ENCODE measurements at places on chromosomes 3 and 15.

DNA sequence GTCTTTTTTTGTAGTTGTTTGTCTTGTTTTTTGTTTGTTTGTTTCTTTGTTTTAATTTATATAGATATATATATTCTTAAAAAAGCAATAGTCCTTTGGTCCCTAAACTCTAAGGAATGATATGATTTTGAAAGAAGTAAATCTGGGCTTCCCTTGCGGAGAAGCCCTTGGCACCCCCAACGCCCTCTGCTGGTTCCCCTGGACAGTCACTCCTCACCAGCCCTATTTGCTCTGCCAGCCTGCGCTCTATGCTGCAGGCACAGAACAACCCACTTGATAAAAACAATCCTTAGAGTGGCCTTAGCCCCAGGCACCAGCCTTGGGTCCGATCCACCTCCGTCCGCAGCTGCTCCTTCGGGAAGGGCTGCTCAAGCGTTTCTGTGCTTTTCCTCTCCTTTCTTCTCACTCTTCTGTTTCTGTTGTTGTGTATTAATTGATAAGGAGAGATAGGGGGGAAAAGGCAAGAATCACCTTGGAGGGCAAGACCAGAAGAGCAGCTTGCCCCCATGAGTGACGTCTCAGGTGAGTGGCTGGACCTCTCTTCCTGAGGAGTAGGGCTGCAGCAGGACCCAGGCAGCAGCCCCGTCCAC is 13.7 kb upstream of the PARP6 start:
- peak; percentile 12 for DNase-seq

DNA sequence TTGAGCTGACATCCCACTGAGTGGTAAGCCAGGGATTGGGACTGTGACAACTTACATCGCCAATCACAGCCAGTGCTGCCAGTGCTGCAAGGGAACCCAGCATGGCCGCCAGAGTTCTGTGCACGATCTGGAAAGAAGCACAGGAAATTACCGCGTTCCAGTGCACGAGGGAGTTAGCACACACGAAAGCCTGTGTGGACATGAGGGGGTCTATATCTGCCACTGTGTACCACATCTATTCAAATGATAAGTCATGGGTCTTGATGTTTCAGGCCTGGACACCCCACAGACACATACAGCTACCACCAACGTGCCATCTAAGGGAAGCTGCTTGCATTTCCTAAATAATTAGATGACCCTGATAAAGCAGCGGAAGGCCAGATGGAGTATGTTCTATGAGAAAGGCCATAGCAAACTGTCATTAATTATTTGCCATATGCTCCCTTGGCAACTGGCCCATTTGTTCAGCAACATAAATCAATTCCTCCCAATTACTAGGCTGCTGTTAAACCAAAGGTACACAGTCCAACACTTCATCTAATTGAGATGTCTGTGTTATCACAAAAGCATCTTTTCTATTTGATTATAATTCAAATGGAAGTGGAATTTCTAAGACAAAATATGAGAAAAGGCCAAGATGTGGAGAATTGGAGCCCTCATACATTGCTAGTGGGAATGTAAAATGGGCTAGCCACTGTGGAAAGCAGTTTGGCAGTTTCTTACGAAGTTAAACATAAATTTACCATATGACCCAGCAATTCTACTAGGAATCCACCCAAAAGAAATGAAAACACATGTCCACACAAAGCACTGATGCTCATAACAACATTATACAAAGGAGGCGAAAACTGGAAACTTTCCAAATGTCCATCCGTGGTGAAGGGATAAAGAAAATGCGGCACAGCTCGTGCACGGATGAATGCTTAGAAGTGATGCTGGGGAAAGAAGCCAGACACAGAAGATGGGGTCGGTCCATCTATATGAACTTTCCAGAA is 108.3 kb downstream of the OCA2 start:
- DNase-seq, result no peak

- DNase-seq, result no peak
Measured at GRCh38 chr3:55333046-55333445, 154.1 kb downstream of the WNT5A start.

GRCh38 chr3:131553495-131554247 is 50.9 kb upstream of the MRPL3 start:
- DNase-seq, result no peak

DNA sequence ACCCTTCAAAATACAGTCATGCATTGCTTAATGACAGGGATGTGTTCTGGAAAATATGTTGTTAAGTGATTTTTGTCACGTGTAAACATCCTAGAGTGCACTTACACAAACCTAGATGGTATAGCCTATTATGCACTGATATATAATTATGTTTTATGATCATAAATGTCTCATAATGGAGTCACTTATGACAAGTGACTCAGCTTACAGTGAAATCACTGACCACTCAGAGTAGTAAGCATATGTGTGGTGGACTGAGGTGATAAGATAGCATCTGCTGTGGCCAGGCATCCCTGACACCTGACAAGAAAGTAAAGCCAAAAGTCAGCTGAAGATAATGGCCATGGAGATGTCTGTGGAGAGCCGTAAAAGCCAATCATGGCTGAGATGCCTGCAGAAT is 5.4 kb downstream of the ACAD11 start:
- DNase-seq, result no peak

DNA sequence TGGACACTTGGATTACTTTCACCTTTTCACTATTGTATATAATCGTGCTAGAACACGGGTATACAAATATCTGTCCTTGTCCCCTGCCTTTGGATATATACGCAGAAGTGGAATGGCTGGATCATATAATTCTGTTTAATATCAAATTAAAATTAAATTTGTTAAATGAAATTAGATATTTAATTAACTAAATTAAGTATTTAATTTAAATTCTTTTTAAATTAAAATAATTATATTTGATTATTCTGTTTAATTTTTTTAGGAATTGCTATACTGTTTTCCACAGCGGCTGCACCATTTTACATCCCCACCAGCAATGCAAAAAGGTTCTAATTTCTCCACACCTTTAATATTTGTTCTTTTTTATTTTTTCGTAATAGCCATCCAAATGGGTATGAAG is 84.3 kb downstream of the DOCK3 start:
- no peak for DNase-seq

GRCh38 chr3:73448041-73448440 is 176.7 kb downstream of the PDZRN3 start:
- DNase-seq, result no peak

- DNase-seq, result no peak
Measured at GRCh38 chr3:171880101-171880870, 37.1 kb downstream of the TMEM212 start.

DNA sequence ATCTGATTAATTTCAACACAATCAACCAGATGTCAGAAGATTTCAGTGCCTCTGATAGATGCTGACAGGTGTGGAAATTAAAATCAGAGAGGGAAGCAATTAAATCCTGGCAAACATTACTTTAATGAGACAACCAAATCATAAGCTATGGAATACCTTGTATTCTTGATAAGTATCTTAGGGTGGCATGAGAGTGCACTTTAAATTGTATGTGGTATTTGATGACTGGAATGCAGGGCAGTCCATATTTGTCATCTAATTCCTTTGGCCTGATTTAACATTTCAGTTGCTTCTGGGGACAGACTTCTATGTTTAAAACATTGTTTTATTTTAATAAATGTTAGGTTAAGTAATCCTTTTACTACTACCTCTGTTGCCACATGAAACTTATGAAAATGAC is 184.1 kb downstream of the LPP start:
- no peak for DNase-seq

DNA sequence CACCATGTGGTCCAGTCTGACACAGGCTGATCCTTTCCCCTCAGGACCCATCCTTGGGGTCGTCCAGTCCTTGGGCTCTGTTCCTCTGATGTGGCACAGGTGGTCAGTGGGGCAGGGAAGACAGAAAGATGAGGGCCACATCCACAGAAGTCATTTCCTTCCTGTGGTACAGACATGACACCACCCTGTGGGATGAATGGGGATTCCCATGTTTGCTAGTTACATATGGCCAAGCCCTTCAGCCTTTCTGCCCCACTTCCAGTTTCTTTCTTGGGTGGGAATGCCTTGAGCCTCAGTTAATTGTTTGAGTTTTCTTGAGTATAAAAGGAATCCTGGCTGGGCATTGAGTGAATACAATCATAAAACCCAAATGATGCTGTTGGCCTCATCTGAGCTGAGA is 284.7 kb upstream of the CTDSPL start:
- DNase-seq, result no peak

DNA sequence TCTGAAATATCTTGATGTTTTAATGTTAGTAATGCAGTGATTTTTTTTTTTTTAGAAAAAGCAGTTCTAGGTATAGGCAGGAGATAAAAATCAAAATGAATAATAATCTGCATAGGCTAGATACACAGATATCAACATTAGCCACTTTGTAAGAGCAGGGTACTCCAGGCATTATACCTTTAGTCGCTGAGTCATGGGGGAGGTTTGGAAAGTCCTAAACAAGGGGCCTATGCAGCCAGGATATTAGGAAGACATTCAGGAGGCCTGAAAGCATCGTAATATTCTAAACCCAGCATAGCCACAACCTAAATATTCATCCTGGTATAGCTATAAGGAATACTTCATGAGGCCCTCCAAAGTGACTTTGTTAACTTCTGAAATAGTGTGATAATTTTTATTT is 258.1 kb upstream of the NECTIN3 start:
- DNase-seq, result no peak

DNA sequence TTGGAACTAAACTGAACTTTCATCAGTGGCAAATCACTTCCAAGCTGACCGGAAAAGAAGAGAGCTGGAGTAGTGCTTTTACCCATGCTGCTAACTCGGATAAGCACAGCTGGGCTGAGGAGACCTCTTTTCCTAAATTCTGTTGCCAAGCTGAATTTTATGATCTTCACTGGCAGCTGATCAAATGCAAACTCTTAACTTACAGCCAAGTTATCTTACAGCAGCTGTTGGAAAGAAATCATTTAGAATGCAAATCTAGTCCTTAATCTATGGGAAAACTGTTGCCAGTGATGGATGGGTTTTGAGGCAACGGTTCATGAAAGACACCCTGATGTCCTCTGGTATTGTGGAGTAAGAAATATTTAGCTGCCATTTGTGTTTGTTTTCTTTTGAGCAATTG is 216.5 kb downstream of the ZNF385D start:
- DNase-seq, result no peak

DNA sequence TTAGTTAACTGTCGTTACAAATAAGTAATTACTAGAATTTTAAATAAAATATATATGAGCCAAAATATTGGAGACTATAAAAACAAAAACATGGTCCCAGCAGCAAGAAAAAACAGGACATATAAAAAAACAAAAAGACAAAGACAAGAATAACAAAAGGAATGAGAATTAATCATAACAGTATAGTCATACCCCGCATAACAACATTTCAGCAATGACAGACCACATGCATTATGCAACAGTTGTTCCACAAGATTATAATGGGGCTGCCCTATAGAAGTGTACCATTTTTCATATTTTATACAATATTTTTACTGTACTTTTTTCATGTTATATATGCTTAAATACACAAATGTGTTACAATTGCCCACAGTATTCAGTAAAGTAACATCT is 5.6 kb downstream of the HLTF start:
- no peak for DNase-seq

GRCh38 chr3:169929830-169930519 is 18.6 kb downstream of the SAMD7 start:
- no peak for DNase-seq

- DNase-seq, result no peak
Measured at GRCh38 chr3:13480340-13481318, 523 bp downstream of the HDAC11 start.

DNA sequence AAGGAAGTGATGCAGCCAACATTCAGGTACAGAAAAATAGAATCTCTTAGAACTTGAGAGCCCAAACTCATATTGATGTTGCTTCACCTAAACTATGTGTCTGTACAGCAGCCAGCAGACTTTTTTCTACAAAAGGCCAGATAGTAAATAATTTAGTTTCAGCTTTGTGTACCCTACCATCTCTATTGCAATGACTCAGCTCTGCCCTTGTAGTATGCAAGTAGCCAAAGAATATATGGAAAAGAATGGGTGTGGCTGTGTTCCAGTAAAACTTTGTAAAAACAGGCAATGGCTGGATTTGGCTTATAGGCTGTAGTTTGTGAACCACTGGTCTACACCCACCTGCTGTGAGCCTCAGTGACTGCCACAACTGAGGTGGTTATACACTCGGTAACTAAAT is 392.5 kb upstream of the RARB start:
- DNase-seq, result no peak

DNA sequence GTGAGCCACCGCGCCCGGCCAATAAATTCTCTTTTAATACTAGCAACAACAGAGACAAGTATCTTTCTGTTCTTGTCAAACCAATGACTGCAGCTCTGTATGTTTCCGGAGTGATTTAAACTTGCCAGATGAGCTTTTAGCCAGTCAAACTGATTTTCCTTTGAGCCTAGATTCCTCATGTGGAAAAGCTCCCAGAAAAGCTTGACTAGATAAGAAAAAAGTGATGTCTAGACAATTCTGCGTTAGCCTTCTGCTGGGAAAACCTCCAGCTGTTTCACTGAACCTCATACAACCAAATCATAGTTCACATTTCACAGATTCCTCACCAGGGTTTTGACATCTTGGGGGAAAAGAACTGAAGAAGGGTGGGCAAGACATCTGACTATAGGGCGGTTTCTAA is 78.6 kb downstream of the MAGI1 start:
- no peak for DNase-seq
